LHCN-M2 (cell line): ENCODE measurements at places on chromosomes 3 and 15.
A peak's percentile ranks its signal among the peaks of the same experiment; 100 is the strongest.

GRCh38 chr15:40338041-40338657, 2.6 kb downstream of the CCDC9B start:
- DNase-seq: peak; percentile 67

GRCh38 chr3:5423523-5423922, 236.0 kb downstream of the EDEM1 start:
- DNase-seq: no peak

- peak; percentile 98 for DNase-seq
Observed at GRCh38 chr3:21718161-21718765, 32.7 kb downstream of the ZNF385D start.

DNA sequence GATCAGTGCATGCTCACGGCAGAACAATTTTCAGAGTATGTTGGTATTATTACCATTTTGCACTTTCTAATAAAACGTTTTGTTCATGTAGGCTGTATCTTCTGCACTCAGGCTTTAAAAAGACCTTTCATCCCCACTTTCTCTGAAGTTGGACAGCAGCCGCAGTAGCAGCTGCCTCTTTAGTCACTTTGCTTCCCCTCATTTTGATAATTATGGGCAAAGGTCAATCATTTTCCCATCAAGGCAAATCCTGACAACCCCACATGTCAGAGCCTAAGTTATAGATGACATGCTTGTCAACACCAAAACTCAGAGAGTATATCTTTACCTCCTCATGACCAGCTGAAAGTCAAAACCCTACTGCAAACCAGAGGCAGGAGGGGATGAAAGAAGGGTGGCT, 99.7 kb downstream of the ROBO2 start:
- no peak for DNase-seq

DNA sequence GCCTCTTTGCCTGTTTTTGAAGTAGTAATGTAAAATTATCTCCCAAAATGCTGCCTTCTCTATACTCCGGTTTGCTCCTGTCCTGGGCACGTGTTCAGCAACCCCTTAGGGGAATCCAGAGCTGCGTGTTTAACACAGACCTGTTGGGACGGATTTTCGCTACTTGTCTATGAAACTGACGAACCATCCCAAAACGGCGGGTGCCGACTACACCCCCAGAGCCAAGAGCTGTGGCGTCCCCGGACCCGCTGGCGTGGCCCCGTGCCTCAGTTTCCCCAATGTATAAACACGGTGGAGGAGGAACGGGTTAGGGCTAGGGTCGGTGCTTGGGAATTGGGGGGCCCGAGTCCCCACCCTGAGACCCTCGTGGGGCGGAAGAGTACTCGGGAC, 473 bp downstream of the FHIT start:
- peak; percentile 1 for DNase-seq

DNA sequence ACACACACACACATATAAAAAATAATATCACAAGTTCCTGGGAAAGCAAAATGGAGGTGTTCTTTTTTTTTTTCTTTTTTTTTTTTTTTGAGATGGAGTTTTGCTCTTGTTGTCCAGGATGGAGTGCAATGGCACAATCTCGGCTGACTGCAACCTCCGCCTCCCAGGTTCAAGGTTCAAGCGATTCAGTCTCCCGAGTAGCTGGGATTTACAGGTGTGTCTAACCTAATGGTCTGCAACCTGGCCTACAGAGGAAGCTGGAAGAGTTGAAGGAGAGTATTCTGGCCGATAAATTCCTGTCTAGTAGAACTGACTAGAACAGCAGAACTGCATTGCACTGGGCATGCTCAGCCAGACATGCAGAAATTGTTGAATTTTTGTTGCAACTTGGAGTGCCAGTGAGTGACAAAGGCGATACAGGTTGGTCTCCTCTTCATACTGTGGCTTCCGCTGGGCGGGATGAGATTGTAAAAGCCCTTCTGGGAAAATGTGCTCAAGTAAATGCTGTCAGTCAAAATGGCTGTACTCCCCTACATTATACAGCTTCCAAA, 22.4 kb upstream of the EIF4A2 start:
- no peak for DNase-seq

DNA sequence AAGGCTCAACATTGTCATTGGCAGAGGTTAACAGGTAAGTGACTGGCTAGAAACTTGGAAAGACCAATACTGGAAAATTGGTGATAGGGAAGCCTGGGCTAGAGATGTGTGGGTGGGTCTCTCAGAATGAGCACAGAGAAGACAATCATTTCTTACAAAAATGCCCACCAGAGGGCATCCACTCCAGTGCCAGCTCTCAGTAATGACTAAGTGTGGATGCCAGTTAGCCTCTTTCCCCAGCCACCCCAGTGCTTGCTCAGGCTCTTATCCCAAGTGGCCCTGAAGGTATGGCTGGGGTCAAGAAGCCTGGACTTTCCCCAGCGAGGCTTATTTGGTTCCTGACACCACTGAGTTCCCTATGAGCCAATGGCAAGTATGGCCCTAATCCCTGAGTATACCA, 115.9 kb upstream of the ST8SIA2 start:
- peak; percentile 24 for DNase-seq

DNA sequence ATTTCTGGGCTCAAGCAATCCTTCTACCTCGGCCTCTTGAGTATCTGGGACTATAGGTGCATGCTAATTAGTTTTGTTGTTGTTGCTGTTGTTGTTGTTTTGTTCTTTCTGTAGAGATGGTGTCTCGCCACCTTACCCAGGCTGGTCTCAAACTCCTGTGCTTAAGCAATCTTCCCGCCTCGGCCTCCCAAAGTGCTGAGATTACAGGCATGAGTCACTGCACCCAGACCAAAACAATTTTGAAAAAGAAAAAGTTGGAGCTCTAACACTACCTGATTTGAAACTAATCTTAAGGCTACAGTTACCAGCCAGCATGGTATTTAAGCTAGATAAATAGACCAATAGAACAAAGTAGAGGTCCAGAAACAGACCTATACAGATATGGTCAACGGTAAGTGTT, 29.8 kb downstream of the KPNA1 start:
- DNase-seq: peak; percentile 43
